ENCODE measurements at places on chromosomes 1 and 21.

GRCh38 chr1:117710710-117711109 lies 104.9 kb downstream of the TENT5C start:
- no peak for DNase-seq

- no peak for DNase-seq
Measured at GRCh38 chr1:38852780-38853179, 6.8 kb downstream of the RRAGC start.

GRCh38 chr1:27074175-27074780 lies 61.6 kb upstream of the TENT5B start:
- no peak for DNase-seq

- DNase-seq: no peak
Measured at GRCh38 chr1:19639999-19640362, 4.1 kb upstream of the NBL1 start.

DNA sequence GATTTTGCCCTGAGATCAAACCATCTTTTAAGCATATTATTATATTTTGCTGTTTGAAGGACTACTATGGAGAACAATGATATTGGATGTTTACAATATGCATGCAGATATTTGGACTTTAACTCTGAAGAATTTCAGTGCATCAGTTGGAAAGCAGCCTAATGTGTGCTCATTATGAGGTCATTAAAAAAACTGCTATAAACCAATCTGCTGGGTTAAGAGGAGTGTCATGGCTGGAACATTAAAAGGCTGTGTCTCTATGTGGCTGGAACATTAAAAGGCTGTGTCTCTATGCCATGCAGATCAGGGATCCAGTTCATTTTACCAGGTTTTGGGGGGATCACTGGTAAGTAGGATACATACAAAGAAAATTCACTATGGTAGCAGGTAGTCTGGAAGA lies 77.6 kb downstream of the SPATA46 start:
- DNase-seq: no peak

DNA sequence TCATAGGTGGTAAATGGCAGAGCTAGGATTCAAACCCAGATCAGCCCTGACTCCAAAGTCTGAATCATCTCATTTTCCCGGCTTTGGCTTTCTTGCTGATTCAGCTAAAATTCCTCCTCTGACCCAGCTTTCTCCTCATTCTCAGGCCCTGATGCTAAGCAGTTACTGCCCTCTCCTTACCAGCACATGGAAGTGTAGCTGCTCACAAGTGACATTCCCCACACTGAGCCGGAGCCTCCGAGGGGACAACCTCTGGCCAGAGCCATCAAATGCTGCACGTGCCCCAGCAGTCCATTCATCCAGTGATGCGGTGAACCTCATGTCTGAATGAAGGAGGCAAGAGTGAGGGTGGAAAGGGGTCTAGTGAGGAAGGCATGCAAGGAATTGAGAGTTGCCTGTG lies 11.1 kb downstream of the ITGA10 start:
- DNase-seq: no peak

GRCh38 chr1:170530972-170531757 lies 801 bp upstream of the GORAB start:
- DNase-seq: no peak

DNA sequence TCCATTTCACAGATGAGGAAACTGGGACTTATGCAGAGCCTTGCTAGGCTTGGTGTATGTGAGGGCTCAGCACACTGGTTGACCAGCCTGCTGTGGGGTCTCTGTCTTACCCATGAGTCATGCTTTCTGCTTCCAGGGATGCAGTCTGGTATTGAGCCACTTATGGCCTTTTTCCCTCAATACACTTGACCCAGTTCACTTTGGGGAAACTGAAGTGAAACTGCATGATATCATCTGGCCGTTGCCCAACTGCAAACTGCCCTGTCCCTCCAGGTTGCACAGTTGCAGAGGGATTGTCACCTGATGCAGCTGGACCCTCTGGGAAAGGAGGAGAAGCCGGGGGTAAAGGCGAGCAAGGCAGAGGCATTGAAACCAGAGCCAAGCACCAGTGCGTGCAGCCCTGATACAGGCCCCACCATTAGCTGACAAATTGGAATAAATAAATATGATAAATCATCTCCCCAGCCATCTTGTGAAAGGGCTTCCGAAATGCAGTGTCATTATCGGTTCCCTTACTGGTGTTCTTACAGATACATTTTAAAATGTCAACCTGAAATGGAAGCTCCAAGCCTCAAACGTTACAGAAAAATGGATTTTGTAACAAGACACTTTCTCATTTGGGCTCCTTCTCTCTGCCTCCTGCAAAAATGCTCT lies 39.3 kb upstream of the DUSP10 start:
- no peak for DNase-seq

DNA sequence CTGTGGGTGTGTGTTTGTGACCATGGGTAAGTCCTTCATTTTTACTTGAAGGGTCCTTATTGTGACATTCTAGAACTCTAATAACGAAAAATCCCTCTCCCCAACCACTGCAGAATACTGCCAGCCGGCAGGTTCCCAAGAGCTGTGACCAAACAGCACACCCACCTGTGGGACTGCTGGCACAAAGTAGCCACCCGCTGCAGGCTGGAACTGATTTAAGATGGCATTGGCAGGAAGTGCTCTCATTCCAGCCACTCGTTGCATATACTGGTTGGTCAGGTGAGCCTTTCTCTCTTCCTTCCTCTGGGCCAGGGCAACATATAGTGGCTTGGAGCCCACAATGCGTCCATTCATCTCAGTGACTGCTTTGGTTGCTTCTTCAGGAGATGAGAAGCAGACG lies 11.6 kb downstream of the PABPC4 start:
- no peak for DNase-seq

DNA sequence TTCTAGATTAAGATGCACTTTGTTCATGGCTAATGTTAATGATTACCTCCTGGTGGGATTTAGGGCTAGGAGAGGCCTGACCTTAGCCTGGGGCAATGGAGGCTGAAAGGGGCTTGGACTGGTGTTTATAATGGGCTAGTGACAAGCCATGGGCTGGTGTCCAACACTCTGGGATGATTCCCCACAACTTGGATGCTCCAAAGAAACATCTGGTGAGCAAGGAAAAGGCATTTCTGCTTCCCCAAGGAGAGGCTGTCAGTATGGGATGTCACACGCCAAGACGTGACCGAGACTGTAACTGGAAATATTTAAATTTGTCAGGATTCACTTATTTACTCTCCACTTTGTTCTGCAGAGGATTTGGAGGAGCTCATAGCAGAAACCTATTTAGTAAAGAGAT lies 45.2 kb downstream of the PTPRU start:
- DNase-seq: no peak

DNA sequence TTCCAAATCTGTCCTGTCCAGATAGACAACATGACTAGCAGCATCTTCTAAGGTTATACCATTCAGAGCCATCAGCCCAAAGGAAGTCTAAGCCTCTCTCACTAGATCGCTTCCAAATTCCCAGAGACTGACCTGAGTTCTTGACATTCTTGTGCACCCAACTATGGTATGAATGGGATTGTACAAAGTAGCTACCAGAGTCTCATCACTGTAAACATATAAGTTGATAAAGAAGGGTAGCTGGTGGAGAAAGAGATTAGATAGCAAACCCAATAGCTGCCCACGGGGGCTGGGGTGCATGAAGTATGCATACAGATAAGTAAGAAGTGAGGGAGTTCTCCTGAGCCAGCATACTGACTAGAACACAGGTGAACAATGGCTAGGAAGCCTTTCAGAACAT lies 180.0 kb downstream of the PLPP3 start:
- no peak for DNase-seq

- DNase-seq: no peak
Measured at GRCh38 chr1:46053734-46054133, 78.7 kb downstream of the PIK3R3 start.

DNA sequence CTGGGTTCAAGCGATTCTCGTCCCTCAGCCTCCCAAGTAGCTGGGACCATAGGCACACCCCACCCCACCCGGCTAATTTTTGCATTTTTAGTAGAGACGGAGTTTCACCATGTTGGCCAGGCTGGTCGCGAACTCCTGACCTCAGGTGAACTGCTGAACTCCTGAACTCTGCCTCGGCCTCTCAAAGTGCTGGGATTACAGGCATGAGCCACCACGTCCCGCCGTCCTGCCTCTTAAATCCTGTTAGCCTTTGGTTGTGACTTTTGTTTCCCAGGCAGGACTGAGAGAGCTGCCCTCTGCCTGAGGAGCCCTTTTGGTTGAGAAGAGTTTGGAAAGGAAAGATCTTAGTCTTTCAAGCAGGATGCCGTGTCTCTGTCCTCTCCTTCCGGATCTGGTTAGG lies 59.3 kb upstream of the C1orf174 start:
- no peak for DNase-seq

GRCh38 chr1:236108027-236108648 lies 34.2 kb upstream of the GPR137B start:
- DNase-seq: no peak

DNA sequence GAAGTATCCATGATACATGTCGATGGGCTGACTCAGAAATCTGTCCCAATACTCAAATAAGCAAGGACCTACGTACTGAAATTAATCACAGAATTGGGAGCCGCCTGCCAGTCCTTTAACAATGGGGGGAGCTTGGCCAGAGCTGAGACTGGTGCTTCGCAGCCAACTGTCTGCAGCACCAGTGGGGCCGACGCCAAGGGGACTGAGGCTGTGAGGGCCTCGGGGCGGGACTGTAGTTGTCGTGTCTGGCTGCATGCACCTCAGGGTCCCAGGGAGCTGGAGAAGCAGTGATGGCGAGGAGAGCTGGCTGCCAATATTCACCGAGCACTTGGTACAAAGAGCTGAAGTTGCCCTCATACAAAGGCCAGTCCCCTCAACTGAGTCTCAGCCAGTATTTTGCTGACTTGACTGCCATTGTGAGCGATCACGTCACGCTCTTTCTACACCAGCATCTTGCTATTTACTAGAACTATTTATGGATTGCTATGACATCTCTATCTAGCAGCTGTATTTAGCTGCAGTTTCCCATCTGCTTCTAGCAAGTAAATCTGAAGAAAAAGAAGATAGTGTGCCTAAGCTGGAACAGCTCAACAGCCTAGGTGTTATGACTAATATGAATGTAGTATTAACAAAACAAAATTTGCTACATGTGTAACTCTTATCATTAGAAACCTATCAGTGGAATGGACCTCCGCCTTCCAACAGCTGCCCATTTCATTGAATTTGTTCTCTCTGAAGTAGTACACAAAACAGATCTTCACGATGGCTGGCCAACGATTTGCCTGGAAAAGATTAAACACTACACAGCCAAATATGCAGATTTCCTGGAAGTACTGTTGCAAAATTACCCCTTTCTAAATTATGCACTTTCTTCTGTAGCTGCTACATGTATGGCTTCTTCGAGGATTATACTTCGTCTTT lies 29.1 kb downstream of the EVI5 start:
- no peak for DNase-seq

DNA sequence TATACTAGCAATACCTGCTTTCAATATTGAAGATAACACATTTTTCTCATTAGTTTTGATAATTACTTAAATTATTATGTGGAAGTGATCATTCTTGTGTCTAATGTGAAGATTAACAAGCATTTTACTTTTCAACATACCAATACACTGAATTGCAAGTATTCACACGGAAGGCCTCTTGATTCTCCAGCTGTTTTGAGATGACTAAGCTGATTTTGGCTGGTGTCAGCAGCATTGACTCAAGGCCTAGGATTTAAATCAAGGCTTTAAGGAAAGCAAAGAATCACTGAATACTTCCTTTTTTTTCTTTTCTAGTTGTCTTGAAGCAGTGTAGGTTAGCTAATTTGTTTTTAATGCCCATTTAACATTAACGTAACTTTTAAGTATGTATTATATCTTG lies 373.7 kb downstream of the SRGAP2C start:
- DNase-seq: no peak

DNA sequence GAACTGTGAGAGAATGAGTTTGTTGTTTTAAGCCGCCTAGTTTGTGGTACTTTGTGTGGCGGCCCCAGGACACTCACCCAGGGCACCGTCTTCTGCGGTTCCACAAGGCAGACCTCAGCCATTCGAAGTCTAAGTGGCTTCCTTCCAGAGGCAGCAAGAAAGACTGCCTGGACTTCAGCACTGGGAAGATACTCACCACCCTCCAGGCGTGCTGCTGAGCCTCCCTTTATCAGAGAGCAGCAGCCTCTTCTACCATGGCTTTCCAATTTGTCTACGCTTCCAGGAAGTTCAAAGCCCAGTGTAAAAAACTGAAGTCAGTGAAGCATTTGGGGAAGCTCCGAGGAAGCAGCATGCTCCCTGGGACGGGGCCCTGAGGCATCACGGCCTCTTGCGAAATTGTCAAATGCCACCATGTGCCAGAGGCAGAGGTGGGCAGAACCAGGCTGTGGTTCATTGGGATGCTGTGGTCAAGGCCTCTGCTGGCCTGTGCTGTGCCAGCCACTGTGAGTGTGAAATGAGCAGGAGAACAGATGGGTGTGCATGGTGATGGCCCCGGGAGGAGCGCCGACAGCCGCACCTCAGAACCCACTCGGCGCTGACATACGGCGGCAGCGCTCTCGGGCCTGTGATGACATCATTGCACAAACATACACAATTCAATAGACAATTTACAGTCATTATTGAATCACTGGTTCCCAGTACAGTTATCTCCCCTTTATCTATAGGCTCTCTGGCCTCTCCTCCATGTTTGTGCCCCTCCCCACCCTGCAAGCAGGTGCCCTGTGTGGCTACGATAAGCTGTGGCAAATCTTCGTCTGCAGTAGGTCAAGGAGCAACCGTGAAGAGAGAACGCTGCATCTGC lies 110.4 kb downstream of the PDE9A start:
- DNase-seq: no peak

- DNase-seq: no peak
Measured at GRCh38 chr1:62869217-62869754, 85.4 kb downstream of the ATG4C start.

- no peak for DNase-seq
Measured at GRCh38 chr1:53332833-53333232, 5.0 kb upstream of the LRP8 start.

- no peak for DNase-seq
Measured at GRCh38 chr21:39152271-39152670, 31.0 kb downstream of the PSMG1 start.

DNA sequence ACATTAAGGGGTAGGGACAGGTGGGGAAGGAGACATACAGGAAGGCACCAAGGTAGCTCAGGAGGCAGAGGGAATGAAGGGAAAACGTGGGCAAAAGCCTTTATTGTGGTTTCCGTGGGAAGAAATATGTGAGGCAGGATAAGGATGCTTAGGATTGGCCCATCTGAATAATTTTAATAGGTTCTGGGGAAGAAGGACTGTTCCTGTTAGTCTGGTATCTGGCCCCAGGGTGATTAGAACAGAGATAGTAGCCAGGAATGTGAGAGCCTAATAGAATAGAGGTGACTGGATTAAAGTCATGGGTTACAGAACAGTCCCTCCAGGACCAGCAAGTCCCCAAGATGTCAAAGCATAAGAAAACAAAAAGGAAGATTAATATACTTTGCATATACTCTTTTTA lies 545.2 kb upstream of the CAMK1G start:
- DNase-seq: no peak

- DNase-seq: no peak
Measured at GRCh38 chr1:219412772-219413171, 200.1 kb downstream of the ZC3H11B start.

- DNase-seq: peak; percentile 15
Measured at GRCh38 chr1:206012086-206012859, 9.1 kb upstream of the RAB7B start.

Measured in central memory CD4-positive, alpha-beta T cell (primary cell).